Activated T-cell treated with anti-CD3 and anti-CD28 coated beads, Interleukin-2, amount 50 U/mL, for 72 hours (primary cell): ENCODE measurements at places on chromosomes 13 and 19. TPM values are rescaled to one million over a fixed set of nuclear protein-coding genes. Genes with fewer than 3 reads are reported as not detected.

DNA sequence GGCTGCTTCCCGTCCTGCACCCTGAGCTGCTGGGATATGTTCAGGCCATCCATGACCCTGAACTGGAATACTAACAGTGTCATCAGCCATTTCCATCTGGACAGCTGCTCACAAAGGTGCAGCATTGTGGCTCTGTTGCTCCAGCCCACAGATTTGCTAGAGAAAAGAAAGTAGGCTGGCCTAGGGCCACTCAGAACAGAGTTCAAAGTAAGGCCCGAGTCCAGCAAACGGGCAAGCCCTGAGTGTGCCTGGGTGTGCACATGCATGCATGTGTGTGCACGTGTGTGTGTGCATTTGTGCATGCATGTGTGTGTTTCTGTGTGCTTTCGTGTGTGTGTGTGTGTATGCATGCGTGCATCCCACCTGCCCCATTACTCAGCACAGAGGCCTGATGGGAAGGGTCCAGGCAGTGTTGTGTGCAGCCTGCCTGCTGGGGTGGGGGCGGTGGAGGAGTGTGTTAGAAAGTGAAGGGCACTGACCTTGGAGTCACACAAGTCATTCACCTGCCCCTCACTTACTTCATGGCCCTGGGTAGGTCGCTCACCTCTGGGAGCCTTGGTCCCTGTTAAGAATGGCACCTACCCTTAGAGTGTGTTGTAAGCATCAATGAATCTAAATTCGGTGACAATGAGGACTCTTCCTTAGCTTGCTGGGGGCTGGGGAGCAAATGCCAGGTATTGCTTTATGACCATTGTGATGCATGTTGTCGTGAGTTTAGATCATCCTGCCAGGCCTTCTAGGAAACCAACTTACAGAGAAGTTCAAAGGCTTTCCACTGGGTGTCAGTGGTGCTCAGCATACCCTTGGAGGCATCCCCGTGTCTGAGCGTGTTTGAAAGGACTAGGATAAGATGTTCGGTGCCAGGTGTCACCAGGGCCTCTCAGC lies 53.2 kb downstream of the GPR12 start:
- DNase-seq: peak; percentile 42

DNA sequence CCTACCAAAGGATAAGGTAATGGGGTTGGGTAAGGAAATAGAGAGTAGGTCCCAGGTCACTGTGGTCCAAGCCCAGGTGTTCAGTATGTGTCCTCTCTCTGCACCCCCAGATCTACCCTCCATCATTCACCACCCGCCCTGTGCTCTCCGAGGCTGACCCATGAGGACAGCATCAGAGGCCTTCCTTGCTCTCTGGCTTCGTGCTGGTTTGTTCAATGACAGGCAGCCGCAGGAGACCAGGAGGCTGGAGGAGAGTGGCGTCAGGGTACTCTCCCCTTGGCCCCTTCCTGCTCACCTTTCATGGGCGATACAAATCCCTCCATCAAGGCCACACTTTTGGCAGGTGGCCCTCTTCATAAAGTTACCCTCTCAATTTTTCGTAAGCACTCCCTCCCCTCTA lies 1.7 kb downstream of the TUBA3C start:
- DNase-seq: no peak

- DNase-seq: no peak
These were observed 2.8 kb downstream of the N4BP2L2 start for GRCh38 chr13:32535748-32536147.

PGLYRP1 gene
- not detected for total RNA-seq
